Stimulated activated CD4-positive, alpha-beta T cell treated with anti-CD3 and anti-CD28 coated beads, Interleukin-1b, Interleukin-23, amount 100 ng/mL, for 48 hours (primary cell): ENCODE measurements at places on chromosomes 11 and 22.

- peak; percentile 32 for DNase-seq
Measured at GRCh38 chr11:70270877-70271648, 573 bp downstream of the PPFIA1 start.

GRCh38 chr11:82730286-82730685, 3.4 kb downstream of the FAM181B start:
- DNase-seq, result no peak

GRCh38 chr22:42632096-42632495, 8.3 kb downstream of the ATP5MGL start:
- no peak for DNase-seq

GRCh38 chr22:28829358-28830181, 29.2 kb upstream of the XBP1 start:
- DNase-seq, result peak; percentile 67

DNA sequence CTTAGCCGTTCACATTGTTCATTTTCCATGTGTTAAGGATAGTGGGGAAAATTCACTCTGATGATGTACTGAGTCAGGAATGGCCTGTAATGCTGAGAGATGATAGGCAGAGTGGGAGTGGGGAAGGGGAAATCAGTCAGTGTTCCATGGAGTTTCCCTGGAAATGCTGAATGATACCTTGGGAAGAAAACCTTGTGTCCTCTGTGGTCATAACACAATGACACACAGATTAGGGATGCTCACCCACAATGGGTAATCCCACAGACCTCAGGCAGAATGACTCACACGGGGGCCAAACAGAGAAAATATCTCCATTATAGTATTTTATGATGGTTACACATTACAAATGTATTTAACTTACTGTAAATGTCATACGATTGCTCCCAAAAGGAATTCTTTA, 118.0 kb downstream of the SNX19 start:
- DNase-seq, result no peak

GRCh38 chr11:85955531-85955930, 100.3 kb downstream of the CCDC83 start:
- no peak for DNase-seq

DNA sequence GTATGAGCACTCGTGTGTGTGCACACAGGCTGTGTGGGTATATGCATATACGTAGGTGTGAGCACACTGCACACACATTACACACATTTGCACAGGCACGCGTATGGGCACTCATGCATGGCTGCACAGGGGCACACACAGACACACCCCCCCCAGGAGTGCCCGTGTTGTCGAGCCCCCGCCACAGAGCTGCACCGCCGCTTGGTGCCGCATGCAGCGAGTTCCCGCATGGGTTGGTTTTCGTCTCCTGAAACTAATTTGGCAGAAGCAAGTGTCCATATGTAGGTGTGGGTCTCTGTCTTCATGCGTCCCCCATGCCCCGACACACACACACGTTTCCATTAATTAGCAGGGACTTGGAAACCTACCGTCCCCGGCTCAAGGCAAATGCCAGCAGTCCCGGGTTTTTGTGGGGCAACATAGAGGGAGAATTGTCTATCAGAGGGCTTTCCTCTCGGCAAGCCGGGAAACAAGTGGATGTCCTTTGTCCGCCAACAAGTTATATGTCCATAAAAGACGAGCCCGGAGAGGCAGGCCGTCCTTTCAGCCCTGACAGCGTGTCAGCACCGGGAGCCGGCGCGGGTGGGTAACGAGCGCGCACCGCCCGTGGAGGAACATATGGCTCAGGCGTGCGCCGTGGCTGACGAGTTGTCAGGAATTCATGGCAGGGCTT, 1291.7 kb downstream of the BRD1 start:
- DNase-seq, result no peak

DNA sequence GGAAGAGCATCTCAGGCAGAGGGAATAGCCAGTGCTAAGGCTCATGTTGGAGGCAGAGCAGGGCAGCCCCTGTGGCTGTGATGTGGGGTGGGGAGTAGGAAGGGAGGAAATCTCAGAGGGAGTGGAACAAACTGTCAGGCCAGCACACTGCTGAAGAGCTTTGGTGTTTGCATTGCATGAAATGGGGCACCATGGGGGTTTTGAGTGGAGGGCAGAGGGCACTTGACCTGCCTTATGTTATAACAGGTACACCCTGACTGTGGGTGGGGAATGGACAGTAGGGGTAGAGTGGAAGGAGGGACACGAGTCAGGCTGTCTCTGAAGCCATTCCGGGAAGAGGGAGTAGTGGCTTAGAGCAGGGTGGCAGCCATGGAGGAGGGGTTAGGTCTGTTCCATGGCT, 24.0 kb downstream of the PRDM11 start:
- DNase-seq, result no peak

GRCh38 chr11:105357764-105358163, 218.2 kb upstream of the CARD18 start:
- DNase-seq, result no peak

DNA sequence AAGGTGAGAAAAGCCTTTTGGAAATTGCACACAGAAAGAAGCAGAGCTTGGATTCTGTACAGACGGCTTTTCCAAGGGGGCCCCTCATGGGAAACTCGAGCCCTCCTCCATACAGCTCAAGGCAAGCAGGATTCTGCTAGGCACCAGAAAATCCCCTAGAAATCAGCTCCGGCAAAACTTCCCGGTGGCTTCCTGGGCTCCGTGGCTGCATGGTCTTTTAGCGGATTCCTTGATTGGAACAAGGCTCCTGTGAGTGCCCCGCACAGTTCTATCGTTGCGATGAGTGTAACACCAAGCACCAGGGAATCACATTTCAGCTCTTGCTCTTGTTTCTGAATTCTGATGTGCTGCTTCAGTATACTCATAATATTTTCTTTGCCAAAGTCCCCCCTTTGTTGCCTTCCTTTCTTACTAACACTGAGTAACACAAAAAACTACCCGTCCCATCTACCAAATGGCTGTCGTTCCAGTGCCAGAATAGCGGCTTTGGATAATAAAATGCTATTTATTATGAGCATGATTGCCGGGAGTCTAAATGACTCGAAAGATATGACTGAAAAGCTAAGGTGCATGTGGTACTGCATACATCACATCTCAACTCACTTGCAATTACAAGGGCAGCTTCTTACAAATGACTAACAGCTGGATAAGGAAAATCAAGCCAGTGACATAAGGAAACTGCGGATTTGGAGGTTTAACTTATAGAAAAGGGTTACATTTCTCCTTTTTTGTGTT, 494.1 kb downstream of the DLG2 start:
- no peak for DNase-seq
